ENCODE measurements at places on chromosomes 7 and 10. TPM values are rescaled to one million over a fixed set of nuclear protein-coding genes. Genes with fewer than 3 reads are reported as not detected.

TBRG4 gene
- 65.2 TPM for total RNA-seq

DPP6 gene
- 0.48 TPM for total RNA-seq

TSPAN12 gene
- 9.8 TPM for total RNA-seq

CNPY1 gene
- not detected for total RNA-seq
